Activated B cell treated with CpG ODN at 0.5 μM for 24 hours (primary cell): ENCODE measurements at places on chromosomes 6 and 20. TPM values are rescaled to one million over a fixed set of nuclear protein-coding genes. Genes with fewer than 3 reads are reported as not detected.

DNA sequence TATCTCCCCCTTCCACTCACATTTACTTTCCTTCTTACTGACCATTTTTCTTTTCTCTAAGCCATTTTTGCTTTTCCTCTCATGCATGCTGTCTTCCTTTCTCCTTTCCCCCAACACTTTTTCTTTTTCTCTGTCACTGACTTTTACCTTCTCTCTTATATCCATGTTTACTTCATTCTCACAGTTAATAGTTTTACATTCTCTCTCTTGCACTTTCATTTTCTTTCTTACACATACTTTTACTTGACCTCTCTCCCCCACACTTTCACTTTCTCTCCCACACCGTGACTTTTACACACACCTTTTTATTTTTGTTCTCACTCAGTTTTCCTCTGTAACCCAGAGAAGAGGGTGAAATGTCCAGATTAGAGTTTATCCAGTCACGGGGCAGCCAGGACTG is 636.3 kb downstream of the PTPRT start:
- DNase-seq: no peak

DNA sequence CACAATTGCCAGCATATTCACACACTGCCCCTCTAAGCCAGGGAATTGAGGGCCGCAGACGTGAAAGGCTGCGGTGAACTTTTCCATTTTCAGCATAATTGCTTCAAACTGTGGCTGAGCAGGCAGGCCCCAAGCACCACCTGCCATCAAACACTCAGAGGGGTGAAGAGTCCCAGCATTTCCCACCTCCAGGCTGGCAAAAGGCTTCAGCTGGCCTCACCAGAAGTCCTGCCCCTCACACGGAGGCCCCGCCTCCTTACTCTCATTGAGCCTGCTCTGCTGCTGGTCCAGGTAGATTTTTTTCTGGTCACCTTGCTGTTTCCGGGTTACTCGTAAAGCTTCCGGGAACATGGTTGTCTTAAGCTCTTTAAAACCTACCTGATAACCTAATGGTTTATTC is 52.0 kb upstream of the PRELID3B start:
- DNase-seq: no peak

- no peak for DNase-seq
Observed at GRCh38 chr6:111243095-111243494, 155.8 kb downstream of the SLC16A10 start.

- DNase-seq: no peak
Observed at GRCh38 chr20:35572838-35573237, 31.0 kb downstream of the ERGIC3 start.

TBX18 gene
- not detected in 2 replicates for total RNA-seq

LINC00237 gene
- 0.17 TPM in 1 of 2 replicates, not detected in the other for total RNA-seq
